Naive thymus-derived CD8-positive, alpha-beta T cell (primary cell): ENCODE measurements at places on chromosomes 11 and 22.

- DNase-seq, result no peak
Measured at GRCh38 chr11:109612496-109612895, 190.5 kb downstream of the C11orf87 start.

- no peak for DNase-seq
Measured at GRCh38 chr11:17952487-17952886, 60.4 kb downstream of the SERGEF start.

GRCh38 chr22:40479887-40480538 lies 109.6 kb downstream of the SGSM3 start:
- no peak for DNase-seq

GRCh38 chr22:17910561-17911311 lies 113.6 kb downstream of the MICAL3 start:
- no peak for DNase-seq

DNA sequence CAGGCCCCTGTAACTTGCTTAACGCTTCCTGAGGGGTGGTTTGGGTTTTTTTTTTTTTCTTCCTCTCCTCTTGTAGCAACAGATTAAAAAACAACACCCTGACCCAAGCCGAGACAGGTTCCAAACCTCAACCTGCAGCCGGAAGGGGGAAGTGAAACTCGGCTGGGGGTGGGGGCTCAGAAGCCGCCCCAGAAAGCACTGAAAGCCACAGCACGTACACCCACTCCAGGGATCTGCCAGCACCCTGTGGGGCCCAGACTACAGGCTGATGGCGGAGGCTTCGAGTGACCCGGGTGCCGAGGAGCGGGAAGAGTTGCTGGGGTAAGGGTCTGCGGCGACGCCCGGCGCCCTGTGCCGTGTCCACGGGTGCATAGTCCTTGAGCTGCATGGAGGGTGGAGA lies at the start of gene LSP1:
Gene LSP1, plus strand, starts transcription at position 208 of the 400 bp plus-strand sequence. Its CDS starts 61 bp downstream, at position 269.
- DNase-seq, result peak; percentile 51

DNA sequence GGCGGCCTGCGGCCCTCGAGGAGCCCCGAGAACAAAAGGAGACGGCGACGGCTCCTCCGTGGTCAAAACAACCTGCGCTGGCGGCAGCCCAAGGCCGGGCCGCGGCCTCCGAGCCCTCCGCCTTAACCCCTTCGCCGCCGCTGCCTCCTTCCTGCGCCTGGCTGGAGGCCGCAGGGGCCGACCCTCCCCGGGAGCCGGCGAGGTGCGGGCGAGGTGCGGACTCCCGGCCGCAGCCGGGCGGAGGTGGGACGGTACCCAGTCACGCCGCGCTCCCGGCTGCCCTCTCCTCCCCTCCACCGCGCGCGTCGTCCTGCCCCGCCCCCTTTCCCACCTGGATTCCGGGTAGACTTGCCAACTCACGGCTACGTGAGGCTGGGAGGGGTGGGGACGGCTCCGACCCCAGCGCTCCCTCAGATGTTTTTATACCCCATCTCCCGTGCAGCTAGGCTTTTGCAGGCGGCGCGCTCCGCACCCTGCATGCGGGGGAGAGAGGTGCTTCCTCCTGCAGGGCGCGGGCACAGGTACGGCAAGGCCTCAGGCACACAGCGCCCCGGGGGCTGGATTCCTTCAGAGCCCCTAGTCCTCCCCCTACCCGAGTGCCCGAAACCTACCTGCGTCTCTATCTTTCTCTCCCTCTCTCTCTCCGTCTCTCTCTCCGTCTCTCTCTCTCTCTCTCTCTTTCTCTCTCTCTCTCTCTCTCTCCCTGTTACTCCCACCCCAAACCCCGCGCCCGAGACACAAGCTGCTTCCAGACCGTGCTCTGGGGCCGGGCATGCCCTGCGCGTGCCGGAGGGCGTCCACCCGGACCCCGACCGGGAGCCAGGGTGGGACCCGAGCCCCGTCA lies 2.0 kb downstream of the PDGFB start:
- peak; percentile 34 for DNase-seq

DNA sequence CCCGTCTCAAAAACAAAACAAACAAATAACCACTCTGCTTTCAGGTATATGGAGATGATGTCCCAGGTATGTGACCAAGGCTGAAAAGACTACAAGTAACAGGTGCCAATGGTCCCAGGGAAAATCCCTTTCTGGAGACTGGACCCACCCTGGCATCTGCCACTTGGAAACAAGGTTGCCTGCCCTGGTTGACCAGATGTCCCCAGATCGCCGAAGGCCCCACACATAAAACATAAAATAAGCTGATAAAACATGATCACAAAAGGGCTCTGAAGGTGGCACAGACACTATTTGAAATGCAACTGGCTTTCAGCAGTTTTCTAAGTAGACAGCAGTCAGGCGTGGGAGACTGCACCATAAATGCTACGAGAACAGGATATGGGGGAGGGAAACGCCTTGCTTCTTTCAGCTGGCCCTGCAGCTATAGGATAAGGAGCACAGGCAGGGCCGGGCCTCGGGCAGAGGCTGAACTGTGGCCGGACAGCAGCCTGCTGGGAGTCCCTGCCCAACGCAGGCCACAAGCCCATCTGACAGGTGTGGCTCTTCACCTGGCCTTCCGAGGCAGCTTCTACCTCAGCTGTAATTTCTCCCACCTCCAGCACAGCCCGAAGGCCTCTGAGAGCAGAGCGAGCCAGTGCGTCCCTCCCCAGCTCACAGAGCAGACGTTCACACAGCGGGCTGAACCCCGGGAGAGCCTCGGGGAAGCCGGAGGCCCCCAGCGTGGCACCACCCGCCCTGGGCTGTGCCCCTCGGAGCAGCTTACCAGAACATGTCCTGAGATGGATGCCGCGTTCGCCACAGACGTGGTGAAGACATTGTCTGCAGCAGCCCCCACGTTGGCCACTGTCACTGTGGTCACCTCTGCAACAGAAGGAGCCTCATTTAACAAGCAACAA lies 4.0 kb downstream of the DEAF1 start:
- peak; percentile 33 for DNase-seq

- no peak for DNase-seq
Measured at GRCh38 chr11:134334796-134335571, 3.2 kb downstream of the GLB1L2 start.
